ENCODE measurements at places on chromosomes 6 and 20. TPM values are rescaled to one million over a fixed set of nuclear protein-coding genes. Genes with fewer than 3 reads are reported as not detected.

Gene EPHA7
- total RNA-seq = 51.9 TPM

Gene RIPPLY2
- total RNA-seq = not detected

Gene PEX3
- total RNA-seq = 8.9 TPM

Gene FAM229B
- total RNA-seq = 9.4 TPM

Gene OVOL2
- 58.3 TPM for total RNA-seq

Gene TAGAP
- 2.9 TPM for total RNA-seq

Gene CAP2
- total RNA-seq = 3.3 TPM

Gene POPDC3
- total RNA-seq = not detected

Gene BPIFA1
- total RNA-seq = not detected

Gene POM121L2
- total RNA-seq = not detected
